Liver (tissue), 10 donors: ENCODE measurements at places on chromosomes 7 and 10. TPM values are rescaled to one million over a fixed set of nuclear protein-coding genes. Genes with fewer than 3 reads are reported as not detected.

Gene PITRM1
- 29.1 TPM for total RNA-seq

GRCh38 chr7:94348142-94348541 is 46.6 kb upstream of the COL1A2 start:
- no peaks in the 10 kb centered on the region for H3K36me3 ChIP-seq
- H3K27ac ChIP-seq: no peak overlapping the region
- no peaks in the 10 kb centered on the region for H3K27me3 ChIP-seq
- no peak overlapping the region for H3K4me3 ChIP-seq
- DNase-seq: no peak
- H3K4me1 ChIP-seq: no peaks in the 10 kb centered on the region

DNA sequence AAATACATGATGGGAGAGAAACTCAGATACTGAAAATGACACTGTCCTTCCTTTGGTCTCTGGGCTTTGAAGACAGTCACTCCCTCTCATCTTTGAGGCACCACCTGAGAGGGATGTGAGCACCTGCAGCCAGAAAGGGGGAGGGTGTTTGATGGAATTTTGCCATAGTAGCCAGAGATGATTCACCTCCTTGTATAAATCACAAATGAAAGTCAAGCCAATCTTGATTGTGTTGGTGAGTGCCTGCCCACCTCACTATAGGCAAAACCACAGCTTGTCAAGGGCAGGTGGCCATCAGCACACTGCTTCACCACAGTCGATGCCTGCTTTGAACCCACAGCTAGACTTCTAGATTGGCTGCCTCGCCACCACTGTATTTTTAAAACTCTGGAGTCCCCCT is 48.2 kb downstream of the PON1 start:
- H3K27me3 ChIP-seq: no peaks in the 10 kb centered on the region
- DNase-seq: no peak
- H3K27ac ChIP-seq: no peak overlapping the region
- no peak overlapping the region for H3K4me3 ChIP-seq

DNA sequence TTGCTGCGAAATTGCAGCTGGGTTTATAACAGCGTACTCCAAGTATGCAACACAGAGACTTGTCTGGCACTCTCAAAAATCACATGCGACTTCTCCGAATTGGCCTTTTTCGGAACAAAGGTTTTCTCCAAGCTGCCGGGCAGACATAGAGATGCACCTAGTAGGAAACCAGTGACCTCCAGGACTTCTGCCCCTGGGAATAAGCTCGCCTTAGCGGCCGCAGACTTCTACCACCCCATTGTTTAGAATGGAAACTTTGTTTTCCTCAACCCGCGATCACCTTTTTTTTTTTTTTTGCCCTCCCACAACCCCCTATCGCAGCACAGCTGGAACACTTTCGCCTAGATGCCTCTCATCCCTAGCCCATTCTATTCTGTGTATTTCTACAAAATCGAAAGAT is 4.9 kb upstream of the HOXA10 start:
- no peak overlapping the region for H3K27ac ChIP-seq
- DNase-seq: no peak
- H3K4me3 ChIP-seq: no peak overlapping the region
- peaks cover 13% of the 10 kb centered on the region for H3K4me1 ChIP-seq
- no peaks in the 10 kb centered on the region for H3K36me3 ChIP-seq

GRCh38 chr7:29177963-29178600 is 16.5 kb upstream of the CHN2 start:
- H3K36me3 ChIP-seq: no peaks in the 10 kb centered on the region
- no peaks in the 10 kb centered on the region for H3K27me3 ChIP-seq
- no peak for DNase-seq
- no peak overlapping the region for H3K4me3 ChIP-seq
- peak overlapping the region; percentile 4 for H3K27ac ChIP-seq
- H3K4me1 ChIP-seq: no peaks in the 10 kb centered on the region

DNA sequence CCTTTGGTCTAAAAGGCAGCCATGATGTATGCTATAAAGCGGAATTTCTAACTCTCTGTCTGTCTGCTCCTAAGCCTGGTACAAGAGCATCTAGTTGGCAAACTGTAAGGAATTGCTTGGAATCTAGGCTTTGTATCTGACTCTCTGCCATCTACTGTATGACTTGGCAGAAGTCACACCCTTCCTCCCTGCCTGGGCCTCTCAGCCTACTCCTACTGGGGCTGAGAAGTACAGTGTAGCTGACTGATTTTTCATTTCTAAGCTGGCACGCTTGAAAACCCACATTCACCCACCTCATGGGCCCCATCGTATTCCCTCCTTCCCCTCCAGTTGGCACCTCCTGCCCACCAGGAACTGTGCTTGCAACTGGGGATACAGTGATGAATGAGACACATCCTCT is 435.2 kb downstream of the PLXNA4 start:
- H3K27me3 ChIP-seq: no peaks in the 10 kb centered on the region
- no peaks in the 10 kb centered on the region for H3K4me1 ChIP-seq
- no peak for DNase-seq

Gene TMEM273
- 9.5 TPM for total RNA-seq

Gene ZNF862
- 5.2 TPM for total RNA-seq

Gene IGFBP1
- total RNA-seq: 29.3 TPM

DNA sequence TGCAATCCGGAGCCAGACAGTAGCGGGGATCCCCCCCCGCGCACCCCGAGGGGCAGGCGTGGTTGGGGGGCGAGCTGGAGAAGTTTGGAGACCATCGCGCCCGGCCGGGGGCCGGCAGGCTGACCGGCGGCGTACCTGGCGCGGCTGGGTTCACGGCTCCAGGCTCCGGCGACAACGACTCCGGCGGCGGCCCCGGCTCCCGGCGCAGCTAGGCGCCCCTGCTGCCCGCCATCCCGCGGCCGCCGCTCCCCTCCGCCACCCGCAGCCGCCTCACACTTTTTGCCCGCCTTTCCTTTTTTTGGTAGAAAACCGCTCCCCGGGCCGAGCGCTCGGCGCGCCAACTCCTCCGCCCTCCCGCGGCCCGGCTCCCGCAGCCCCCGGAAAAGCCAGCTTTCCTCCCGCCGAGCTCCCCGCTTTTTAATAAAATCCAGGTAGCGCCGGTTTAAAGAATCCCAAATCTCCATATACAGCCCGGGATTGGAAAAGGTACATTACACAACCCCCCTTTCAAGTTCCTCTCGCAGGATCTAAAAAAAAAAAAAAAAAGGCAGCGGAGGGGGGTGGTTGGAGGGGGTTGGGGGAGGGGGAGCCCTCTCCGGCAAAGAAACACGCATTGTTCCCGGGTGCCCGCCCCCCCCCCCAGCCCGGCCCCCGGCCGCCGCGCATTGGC is at the start of gene TNRC18:
Gene TNRC18, minus strand, starts transcription at position 529 of the 670 bp plus-strand sequence. CDS start 2,588 bp downstream, outside the sequence.
- H3K4me3 ChIP-seq: peak within 1 kb of the TSS; percentile 92
- no peaks in the 10 kb centered on the region for H3K36me3 ChIP-seq
- H3K4me1 ChIP-seq: peaks cover 30% of the 10 kb centered on the region
- DNase-seq: peak; percentile 50

DNA sequence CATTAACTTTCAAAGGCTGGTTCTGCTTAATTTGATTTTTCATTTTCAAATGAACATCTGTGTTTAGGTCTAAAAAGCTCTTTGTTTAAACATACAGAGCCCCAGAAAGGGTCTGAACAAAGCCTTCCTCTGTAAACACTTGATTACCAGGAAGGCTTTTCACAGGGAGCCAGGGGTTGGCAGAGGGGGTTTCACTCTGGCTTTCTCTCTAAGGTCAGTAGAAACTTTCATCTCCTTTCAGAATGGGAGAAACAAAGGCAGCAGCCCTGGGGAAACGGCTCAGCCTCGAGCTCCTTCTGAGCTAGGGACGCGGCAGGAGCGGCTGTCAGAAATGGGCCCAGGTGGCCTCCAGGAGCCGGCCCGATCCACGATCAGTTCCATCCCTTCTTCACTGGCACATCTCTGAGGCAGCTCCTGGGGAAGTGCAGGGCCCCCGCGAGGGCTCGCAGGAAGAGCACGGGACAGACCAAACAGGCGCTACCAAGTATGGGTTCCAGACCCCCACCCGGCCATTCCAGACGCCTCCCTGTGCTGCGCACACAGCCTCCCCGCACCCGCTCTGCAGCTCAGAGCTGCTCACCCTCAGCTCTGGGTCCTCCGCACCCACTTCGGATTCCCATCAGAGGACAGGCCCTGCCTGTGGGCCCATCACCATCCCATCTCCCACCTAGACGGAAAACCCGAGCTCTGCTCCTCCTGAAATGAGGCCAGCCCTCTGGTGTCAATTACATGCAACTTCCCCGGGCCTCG is 124.1 kb downstream of the MAD1L1 start:
- no peaks in the 10 kb centered on the region for H3K27me3 ChIP-seq
- H3K27ac ChIP-seq: no peak overlapping the region
- DNase-seq: no peak
- no peak overlapping the region for H3K4me3 ChIP-seq

DNA sequence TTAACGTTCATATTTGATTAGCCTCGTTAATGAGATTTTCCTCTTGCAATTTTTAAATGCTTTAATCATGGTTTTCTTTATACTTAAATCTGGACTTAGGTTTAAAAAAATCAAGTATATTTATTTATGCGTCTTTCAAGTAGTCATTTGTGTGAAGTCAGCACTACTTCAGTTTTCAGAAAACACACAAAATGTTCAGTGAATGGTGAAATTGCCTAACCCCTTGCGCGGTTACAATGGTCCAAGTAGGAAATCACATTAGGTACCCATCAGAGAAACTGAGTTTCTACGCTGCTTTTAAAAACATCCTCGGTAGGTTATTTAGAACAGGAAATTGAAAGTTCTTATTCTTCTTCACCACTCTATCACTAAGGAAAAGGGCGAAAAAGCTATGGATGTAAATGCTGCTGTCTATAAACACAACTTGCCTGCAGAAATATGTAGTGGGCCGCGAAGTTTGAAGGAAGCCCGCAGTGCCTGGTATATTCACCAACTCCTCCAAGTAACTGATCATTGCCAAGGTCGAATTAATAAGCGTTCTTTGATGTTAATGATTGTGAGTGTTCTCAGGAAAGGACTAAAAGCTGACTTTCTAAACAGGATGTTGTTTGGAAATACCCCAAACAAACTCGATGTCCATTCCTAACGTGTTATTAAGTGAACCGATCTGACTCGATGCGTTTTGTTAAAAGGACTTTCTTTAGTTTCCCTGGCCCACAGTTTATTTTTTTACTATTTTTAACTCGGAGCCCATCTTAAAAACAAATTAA is 1.0 kb downstream of the SYPL1 start:
- H3K4me1 ChIP-seq: peaks cover 17% of the 10 kb centered on the region
- H3K4me3 ChIP-seq: peak overlapping the region; percentile 71
- H3K36me3 ChIP-seq: no peaks in the 10 kb centered on the region
- DNase-seq: no peak
- H3K27ac ChIP-seq: peak overlapping the region; percentile 92

Gene COL28A1
- 0.05 TPM for total RNA-seq

- DNase-seq: no peak
- H3K4me1 ChIP-seq: peaks cover 23% of the 10 kb centered on the region
- no peaks in the 10 kb centered on the region for H3K27me3 ChIP-seq
- peak overlapping the region; percentile 13 for H3K27ac ChIP-seq
- peaks cover 6% of the 10 kb centered on the region for H3K36me3 ChIP-seq
Measured at GRCh38 chr10:95391164-95391563, 100.4 kb upstream of the PDLIM1 start.

- no peak for DNase-seq
- no peak overlapping the region for H3K4me3 ChIP-seq
- no peaks in the 10 kb centered on the region for H3K4me1 ChIP-seq
- no peak overlapping the region for H3K27ac ChIP-seq
- H3K27me3 ChIP-seq: no peaks in the 10 kb centered on the region
Measured at GRCh38 chr7:88150033-88150432, 69.8 kb downstream of the SRI start.

Gene STOX1
- 0.33 TPM for total RNA-seq

- DNase-seq: no peak
- no peaks in the 10 kb centered on the region for H3K36me3 ChIP-seq
- no peaks in the 10 kb centered on the region for H3K27me3 ChIP-seq
- H3K4me3 ChIP-seq: no peak overlapping the region
- H3K4me1 ChIP-seq: no peaks in the 10 kb centered on the region
- H3K27ac ChIP-seq: no peak overlapping the region
Measured at GRCh38 chr7:2079332-2080059, 153.2 kb downstream of the MAD1L1 start.

Gene SPACDR
- 0.17 TPM for total RNA-seq

DNA sequence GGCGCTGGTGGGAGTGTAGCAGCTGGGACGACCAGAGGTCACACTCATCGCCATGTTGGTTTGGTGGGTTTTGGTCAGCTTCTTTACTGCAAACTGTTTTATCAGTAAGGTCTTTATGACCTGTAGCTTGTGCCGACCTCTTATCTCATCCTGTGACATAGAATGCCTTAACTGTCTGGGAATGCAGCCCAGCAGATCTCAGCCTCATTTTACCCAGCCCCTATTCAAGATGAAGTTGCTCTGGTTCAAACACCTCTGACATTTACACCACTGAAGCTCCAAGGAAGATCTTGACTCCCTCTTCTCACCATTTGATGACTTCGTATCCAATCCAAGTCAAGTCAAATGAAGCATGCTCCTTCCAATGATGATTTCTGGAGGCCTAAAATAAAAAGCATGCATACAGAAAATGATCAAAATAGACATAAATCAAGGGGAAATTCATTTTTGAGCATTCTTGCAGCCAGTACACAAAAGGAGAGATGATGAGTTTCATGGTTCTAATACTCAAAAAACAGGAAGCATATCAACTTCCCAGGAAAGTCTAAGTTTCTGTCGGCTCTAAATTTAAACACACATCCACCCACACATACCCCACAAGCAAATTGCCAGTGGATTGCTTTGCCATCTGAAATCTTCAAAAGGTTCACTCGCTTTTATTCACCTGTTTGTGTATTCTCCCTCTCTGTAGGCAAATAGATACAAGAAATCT is 2.4 kb upstream of the PSMG3 start:
- no peak for DNase-seq
- H3K4me1 ChIP-seq: peaks cover 10% of the 10 kb centered on the region
- no peak overlapping the region for H3K4me3 ChIP-seq
